ENCODE measurements at places on chromosomes 12 and 14. TPM values are rescaled to one million over a fixed set of nuclear protein-coding genes. Genes with fewer than 3 reads are reported as not detected.

GYS2 gene
- total RNA-seq, result not detected

APPL2 gene
- 43.4 TPM for total RNA-seq

UBE3B gene
- 10.5 TPM for total RNA-seq

GPR84 gene
- not detected for total RNA-seq

PXMP2 gene
- total RNA-seq, result 274 TPM

KSR2 gene
- not detected for total RNA-seq

SAMD4A gene
- total RNA-seq, result 11.6 TPM

HELB gene
- 0.58 TPM for total RNA-seq

CD4 gene
- total RNA-seq, result not detected

SCYL2 gene
- total RNA-seq, result 22.3 TPM

Measured in stomach (tissue), 19 donors.